Stimulated activated CD4-positive, alpha-beta T cell treated with anti-CD3 and anti-CD28 coated beads, Interleukin-15, amount 100 ng/mL, for 48 hours (primary cell): ENCODE measurements at places on chromosomes 7 and 10.

GRCh38 chr7:6546498-6547251 is 4.6 kb downstream of the GRID2IP start:
- DNase-seq, result no peak

- DNase-seq, result no peak
Observed at GRCh38 chr10:47378183-47378510, 5.9 kb downstream of the ZNF488 start.

- DNase-seq, result no peak
Observed at GRCh38 chr7:2523941-2524807, 4.6 kb downstream of the LFNG start.

- DNase-seq, result no peak
Observed at GRCh38 chr10:100008708-100009282, 952 bp downstream of the DNMBP start.

DNA sequence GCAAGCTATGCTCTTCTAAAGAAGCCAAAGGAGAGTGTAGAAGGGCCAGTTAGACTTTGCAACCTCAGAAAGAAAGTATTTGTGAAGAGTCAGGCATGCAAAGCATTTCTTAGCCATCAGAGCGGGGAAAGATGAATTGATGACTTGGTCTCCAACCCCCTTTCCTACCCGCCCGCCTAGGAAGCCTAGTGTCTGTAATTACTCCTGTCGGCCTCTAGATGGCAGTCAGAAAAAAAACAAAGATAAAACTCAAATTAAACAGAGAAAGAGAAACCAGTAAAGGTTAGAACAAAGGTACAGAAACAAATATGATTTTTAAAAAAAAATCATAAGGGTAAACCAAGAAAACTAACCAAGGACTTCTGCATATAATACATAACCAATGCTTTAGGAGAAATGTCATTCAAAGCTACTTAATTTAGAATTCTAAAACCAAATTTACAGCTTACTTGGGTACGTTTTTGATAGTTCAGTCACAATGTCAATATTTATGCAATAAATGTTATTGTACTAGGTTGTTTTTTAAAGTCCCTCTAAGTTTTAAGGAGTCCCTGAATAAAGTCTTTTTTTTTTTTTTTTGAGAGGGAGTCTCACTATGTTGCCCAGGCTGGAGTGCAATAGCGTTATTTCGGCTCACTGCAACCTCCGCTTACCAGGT is 97.6 kb downstream of the LYZL1 start:
- no peak for DNase-seq

DNA sequence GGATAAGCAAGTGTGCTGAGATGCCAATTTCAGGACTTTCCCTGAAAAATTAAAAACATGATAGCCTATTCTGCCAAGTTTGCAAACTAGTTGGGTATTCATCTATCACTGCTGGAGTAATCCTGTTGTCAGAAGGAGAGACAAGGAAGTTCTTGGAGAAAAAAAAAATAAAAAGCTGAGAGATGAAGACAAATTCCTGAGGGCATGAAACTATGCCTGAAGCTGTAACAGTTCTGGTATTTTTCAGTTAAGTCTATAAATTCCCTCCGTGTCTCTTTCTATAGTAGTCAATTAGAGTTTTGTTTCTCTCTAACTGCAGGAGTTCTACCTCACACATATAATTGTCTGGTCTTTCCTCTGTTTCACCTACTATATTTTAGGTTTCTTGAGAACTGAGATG is 95.7 kb downstream of the DGKB start:
- DNase-seq, result no peak

DNA sequence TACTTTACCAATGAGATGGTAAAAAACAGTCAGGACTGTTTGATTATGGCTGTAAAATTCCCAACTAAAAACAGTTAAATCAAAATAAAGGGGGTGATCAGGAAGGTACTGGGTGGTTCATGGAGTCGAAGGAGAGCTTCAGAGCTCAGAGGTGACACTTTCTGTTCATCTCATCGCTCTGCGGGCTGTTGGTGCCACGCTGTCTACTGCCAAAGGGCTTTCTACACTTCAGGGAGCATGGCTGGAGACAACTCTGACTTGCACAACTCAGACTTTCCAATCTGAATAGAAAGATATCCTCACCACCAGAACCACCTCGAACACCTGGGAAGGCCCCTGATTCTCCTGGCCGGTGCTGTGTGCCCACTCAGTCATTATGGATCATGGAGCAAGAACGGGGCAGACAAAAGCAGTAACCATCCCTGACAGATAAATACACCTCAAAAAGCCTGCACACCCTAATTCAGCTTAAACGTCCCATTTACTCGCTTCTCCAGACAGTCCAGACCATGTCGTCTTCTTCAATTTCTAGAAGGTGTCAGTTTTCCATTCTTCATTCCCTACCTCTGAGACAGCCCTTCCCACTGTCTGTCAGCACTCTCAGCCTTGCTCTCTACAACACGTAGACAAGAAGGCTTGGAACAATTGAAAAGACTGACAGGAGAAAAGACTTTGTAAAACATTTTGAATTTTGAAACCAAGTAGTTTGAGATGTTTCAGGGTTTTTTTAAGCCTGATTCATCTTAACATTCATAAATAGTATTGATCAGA is 348.7 kb upstream of the NFE2L3 start:
- DNase-seq, result no peak

- no peak for DNase-seq
Observed at GRCh38 chr10:44463511-44464121, 78.7 kb upstream of the CXCL12 start.

- DNase-seq, result no peak
Observed at GRCh38 chr7:2931034-2931415, 86.9 kb upstream of the GNA12 start.

DNA sequence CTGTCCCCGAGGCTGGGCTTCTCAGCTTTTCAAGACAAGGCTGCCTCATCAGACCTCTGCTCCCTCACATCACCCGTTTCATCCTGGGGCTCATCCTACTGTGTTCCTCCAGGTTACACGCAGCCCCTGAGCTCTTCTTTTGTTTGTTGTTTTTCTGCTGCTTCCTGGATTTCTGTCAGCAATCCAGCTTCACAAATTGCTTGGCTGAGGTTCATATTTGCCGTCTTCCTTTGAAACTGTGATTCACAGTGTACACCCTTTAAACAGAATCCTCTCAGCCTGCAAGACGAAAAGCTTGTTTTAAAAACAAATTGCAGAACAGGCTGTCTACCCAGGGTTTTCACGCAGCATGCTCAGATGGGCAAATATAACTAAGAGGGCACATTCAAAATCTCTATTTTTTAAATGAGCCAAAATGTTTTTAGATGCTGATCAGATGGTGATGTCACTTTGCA is 39.1 kb upstream of the PARD3 start:
- DNase-seq, result no peak

GRCh38 chr10:34959786-34960185 is 130.4 kb downstream of the CUL2 start:
- no peak for DNase-seq

- no peak for DNase-seq
Observed at GRCh38 chr7:120550494-120551048, 277.6 kb downstream of the KCND2 start.
